ENCODE measurements at places on chromosomes 11 and 22.
A peak's percentile ranks its signal among the peaks of the same experiment; 100 is the strongest.

DNA sequence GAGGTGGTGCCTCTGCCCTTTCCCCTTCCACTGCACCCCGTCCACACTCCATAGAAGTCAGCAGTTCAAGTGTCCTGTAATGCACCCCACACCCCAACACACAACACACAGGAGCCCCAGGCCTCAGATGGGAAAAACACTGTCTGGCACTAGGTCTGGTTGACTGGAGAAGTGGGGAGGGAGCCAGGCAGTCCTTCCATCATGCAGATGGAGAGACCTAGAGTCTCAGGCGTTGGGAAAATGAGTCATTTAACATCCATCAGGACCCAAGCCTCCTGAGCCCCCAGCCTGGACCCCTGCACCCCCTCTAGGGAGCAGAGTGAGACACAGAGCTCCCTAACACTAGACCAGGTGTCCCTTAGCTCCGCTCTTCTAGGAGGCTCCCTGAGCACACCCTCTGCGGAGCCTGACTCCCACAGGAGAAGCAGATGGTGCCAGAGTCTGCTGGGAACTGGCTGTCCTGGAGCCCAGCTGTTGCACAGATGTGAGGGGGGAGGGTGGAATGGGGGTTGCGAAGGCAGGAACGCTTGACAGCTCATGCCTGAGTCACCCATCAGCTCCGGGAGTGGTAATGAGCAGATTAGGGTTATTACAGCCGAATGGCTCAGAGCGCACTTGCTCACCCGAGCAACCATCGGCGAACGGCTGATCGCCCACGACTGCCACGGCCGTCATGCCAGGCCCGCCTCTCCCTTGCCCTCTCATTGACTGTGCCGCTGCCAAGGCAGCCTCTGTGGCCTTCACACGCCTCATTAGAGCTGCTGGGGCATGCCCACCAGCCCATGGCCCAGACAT, 22.1 kb upstream of the SYT7 start:
- no peak for DNase-seq

DNA sequence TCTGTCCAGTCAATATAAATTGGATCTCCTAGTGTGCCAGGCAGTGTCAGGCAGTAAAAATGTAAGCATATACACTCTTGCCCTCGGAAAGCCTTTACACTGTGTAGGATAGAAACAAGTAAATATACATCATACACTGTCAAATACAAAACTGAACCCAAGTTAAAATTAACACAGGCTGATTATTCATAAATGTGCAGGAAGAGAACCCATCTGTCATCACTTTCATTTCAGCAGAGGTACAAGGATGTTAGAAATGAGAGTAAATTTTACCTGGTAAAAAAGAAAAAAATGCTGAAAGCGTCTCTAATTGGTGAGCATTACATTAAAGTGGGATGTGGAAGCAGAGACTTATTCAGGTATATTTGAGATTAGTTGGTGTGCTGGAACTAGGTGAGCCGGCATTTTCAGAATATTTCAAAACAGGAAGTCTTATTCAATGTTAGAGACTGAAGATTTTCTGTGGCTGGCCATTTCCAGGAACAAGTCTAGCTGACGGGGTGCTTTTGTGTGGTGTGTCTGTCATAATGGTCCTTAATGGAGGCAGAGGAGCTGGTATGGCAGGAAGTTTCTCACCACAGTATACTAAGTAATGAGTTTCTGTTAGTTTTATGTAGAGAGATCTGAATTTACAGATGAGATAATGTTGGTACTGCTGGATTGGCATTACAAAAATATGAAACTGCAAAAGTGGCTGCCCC, 192.6 kb downstream of the CASP12 start:
- DNase-seq: no peak

GRCh38 chr11:78586452-78587046, 11.9 kb upstream of the NARS2 start:
- no peak for DNase-seq

- peak; percentile 22 for DNase-seq
These were observed 66.8 kb downstream of the BRD1 start for GRCh38 chr22:49760630-49761571.

DNA sequence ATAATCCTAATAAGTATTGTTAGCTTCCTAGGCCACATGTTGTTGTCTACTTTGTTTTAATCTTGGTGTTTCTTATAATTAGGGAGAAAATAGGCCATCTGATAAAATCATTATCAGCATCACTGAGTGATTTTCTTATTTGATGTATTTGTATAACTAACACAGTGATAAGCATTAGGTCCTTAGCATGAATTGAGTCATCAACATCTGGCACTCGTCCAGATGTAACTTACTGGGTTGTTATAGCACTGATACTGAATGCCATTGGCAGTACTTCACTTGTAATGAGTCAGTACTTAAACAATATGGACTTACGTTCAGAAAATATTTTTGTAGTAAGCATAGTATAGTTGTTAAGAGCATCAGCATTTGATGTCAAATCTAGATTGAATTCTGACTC, 16.2 kb downstream of the API5 start:
- no peak for DNase-seq

GRCh38 chr22:19290400-19291217, 910 bp downstream of the CLTCL1 start:
- no peak for DNase-seq

GRCh38 chr11:126307706-126308105, 3.8 kb downstream of the DCPS start:
- DNase-seq: no peak

DNA sequence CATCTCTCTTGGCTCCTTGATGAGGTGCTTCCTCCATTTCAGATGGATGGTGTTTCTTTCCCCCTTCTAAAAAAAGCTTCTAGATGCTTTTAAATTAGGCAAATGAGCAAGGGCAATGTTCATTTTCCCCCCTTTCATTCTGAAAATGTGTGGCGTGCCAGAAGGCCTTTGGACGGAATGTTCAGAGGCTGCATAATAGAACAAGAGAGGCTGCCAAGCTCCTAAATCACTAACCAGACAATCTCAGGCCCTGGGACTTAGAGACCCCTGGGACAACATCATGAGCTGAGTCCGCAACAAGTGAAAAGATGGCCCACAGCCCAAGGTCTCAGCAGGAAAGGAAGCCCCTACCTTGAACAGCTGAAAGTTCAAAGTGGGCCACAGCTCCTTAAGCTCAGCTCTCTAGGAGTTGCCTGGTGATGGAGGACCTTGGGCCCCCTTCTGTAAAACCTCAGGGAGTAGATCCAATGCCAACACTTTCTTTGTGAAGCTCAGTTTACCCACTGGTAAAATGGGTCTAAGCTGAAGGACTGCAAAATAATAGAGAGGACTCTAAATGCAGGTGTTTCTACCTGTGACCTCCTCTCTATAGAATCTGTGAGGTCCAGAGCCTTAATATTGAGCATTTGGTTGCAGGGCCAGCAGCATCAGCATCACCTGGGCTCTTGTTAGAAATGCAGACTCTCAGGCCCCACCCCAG, 144.0 kb downstream of the FBXO7 start:
- DNase-seq: peak; percentile 46

- DNase-seq: no peak
These were observed 65.3 kb downstream of the ARFGAP2 start for GRCh38 chr11:47111318-47111804.

DNA sequence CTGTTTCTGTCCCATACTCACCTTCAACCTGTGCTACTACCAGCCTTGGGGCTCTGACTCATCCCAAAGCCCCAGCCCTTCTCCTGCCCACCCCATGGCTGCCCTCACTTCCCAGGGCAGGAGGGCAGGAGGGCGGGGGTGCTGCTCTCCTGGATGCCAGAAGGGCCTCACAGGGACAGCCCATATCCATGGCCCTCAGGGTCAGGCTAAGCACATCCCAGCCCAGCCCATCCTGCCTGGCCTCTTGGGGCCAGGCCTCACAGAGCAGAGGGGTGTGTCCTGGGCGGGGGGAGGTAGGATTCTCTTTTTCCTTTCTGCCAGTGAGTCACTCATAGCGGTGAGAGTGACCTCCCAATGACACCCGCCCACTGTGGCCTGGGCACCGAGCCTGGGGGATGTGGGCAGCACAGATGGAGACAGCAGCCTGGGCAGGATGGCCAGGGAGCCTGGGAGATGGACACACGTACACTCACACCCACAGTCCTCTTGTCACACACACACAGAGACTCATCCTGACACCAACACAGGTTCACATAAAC, 2.4 kb downstream of the LTBP3 start:
- no peak for DNase-seq

DNA sequence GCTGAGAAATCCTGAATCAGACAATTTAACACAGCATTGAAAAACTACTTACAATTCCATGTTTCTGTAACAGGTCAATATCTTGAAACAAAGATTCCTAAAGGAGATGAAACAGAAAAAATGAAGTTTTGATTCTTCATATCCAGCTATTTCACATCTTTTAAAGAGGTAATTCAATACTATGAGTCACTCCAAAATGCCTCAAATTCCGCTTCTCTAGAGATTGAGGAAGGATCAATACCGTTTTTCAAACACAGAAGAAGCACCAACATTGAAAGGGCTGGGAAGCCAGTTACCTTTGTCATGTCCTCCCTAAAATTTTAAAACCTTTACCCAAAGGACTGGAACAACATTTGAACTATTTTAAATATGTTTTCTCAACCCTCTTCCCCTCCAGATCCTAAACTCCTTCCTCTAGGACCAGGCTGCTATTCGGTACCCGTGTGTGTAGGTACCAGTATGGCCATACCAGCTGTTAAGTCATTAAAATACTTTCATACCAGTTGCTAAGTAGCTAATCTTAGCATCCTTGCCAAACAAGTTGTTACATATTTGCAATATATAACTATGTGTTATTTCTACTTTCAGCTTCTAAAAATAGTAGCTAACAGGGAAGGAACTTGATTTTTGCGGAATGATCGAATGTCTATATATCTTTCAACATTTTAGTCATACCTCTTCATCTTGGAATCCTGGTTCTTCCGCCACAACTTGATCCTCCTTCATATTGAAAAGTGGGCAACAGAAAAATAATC, 2.3 kb downstream of the DMC1 start:
- DNase-seq: no peak

DNA sequence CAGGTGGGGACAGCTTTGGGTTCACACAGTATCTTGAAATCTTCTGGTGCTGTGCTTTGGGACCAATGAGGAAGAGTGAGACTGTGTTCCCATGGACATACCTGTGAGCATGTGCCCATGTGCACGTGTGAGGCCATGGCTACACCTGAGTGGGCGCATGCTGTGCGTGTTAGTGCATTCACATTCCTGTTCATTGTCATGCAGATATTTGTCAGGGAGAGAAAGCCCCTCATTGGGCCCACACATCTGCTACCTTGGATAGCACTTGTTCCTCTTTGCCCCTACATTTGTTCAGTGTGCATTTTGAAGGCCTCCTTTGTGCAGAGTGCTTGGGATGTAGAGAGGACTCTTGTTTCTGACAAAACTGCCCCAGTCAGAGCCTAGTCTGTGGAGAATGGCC, 154.3 kb upstream of the E2F8 start:
- DNase-seq: no peak

GRCh38 chr11:19814421-19814820, 101.8 kb downstream of the NAV2 start:
- DNase-seq: no peak

DNA sequence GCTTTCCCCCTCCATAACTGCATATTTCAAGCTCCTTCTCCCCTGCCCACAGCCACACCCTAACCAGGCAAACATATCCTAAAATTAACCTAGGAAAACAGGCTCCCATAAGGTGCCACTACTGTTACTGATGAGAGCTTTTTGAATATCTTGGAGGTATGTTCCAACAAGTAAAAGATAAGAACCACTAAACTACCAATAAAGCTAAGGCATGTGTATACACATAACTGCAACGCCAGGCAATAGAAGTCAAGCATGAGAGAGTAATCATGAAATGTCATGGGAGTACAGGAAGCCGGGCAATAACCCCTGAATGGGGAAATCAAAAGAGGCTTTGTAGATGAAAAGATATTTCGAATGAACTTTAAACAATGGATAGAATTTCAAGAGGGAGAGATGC, 9.3 kb downstream of the MMP13 start:
- DNase-seq: no peak

- no peak for DNase-seq
These were observed 9.8 kb downstream of the PRDM11 start for GRCh38 chr11:45156201-45156600.

GRCh38 chr11:60396382-60396781, at the start of gene MS4A14:
Gene MS4A14, plus strand, starts transcription at chr11:60396459. Its CDS starts 120 bp downstream, at chr11:60396579.
- DNase-seq: no peak

GRCh38 chr22:46138058-46138797, 12.1 kb upstream of the PPARA start:
- DNase-seq: no peak

GRCh38 chr11:12600829-12601228, 73.4 kb upstream of the TEAD1 start:
- no peak for DNase-seq

GRCh38 chr11:17260020-17260419, 16.5 kb upstream of the NUCB2 start:
- no peak for DNase-seq

- no peak for DNase-seq
These were observed 38.2 kb downstream of the BMAL1 start for GRCh38 chr11:13315517-13316432.

DNA sequence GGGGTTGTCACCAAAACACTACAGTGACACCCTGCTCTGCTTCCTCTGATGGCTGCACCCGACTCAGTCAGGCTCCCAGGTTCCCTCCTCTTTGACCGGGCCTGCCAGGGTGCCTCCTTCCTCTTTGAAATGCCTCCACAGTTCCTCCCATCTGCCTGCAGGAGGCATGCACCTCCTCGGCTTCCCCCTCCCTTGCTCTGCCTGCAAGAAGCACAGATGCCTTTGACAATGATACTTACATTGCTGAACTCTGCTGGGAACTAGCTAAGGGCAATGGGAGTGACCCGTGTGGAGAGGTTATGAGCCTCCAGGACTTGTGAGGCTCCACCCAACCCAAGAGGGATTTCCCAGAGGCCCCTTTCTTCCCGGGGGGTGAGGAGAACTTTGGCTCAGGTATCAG, 674.1 kb downstream of the OPCML start:
- no peak for DNase-seq

DNA sequence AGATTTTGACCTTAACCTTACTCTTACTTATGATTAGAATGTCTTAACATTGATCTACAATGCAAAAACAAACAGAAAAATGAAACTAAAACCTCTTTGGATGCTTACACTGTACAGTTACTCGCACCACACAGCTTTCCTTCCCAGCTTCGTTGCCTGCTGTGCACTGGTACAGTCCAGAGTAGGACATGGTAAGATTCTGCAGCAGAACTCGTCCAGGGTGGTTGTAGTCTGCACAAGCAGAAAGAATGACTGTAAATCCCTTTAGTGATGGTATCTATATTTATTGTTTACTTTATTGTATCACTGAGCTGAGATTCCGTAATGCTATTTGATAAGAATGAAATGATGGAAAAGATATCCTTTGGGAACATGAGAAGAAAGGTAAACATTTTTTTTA, 21.0 kb upstream of the HSPA8 start:
- DNase-seq: no peak

GRCh38 chr11:44450295-44450932, 115.0 kb upstream of the CD82 start:
- no peak for DNase-seq

DNA sequence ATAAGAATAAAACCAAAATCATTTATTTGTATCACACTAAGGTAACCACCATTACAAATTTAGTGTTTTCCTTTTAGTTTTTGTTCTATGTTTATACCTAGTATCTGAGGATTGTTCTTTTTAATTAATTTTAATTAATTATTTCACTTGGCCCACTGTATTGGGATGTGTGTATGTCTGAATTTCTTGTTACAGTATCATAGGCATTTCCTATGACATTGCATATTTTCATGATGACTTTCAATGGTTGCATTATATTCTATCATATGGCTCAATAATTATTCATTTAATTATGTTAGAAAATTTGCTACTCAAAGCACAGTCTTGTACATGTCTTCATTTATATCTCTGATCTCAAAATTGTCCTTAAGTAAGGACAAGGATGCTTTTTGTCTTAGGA, 41.0 kb downstream of the C11orf71 start:
- no peak for DNase-seq

GRCh38 chr11:3184732-3185347, 19.7 kb upstream of the OSBPL5 start:
- peak; percentile 31 for DNase-seq
